ENCODE measurements at places on chromosomes 4 and X.
A peak's percentile ranks its signal among the peaks of the same experiment; 100 is the strongest.

GRCh38 chr4:53601251-53601764 lies 10.0 kb upstream of the LNX1 start:
- peak; percentile 83 for DNase-seq

GRCh38 chr4:2356123-2357069 lies 62.0 kb downstream of the ZFYVE28 start:
- DNase-seq = no peak

- DNase-seq = no peak
Observed at GRCh38 chrX:139875841-139876240, 57.0 kb downstream of the ATP11C start.

GRCh38 chrX:105543283-105543682 lies 279.1 kb upstream of the NRK start:
- DNase-seq = no peak

- no peak for DNase-seq
Observed at GRCh38 chr4:55959655-55960054, 10.9 kb downstream of the CEP135 start.

GRCh38 chr4:5753366-5753765 lies 42.4 kb downstream of the EVC start:
- DNase-seq = no peak

GRCh38 chr4:101334963-101335572 lies 12.3 kb downstream of the PPP3CA start:
- peak; percentile 51 for DNase-seq

GRCh38 chrX:124441971-124442590 lies 95.7 kb downstream of the SH2D1A start:
- DNase-seq = no peak

- no peak for DNase-seq
Observed at GRCh38 chr4:7795983-7796382, 143.7 kb downstream of the AFAP1 start.

DNA sequence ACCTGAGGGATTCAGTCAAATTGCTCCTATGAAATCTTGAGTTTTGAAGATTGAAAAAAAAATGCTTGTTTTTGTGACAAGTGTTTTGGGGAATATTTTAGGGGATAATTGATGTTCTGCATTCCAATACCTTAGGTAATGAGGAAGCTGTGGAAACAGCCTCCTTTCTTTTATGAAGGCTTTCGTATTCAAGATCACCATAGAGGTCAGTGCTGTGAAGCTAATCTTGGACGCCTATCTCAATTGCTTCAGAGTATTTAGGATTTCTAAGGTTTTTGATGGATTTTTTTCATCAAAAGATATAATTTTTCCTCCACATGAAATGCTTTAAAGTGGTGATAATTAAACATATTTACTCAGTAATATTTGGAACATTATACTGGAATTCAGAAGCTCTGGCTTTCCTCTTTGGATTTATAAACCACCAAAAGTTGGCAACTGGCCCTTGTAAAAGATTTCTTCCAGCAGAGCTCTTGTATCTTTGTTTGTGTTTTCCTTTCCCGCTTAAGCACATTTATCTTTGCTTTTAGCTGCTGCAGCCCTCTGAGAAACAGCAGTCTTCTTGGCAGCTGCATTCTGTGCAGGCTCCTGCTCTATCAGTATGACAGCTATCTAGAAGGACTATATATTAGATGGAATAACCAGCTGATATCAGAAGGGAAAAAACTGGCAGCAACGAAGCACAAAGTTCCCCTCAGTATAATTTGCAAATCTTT lies 63.7 kb downstream of the HMGB2 start:
- no peak for DNase-seq

- no peak for DNase-seq
Observed at GRCh38 chr4:163618845-163619244, 124.4 kb downstream of the TMA16 start.

GRCh38 chrX:120791013-120791643 lies 84.5 kb downstream of the CT47B1 start:
- DNase-seq = no peak

GRCh38 chr4:184448821-184449220 lies 25.5 kb downstream of the IRF2 start:
- DNase-seq = no peak

DNA sequence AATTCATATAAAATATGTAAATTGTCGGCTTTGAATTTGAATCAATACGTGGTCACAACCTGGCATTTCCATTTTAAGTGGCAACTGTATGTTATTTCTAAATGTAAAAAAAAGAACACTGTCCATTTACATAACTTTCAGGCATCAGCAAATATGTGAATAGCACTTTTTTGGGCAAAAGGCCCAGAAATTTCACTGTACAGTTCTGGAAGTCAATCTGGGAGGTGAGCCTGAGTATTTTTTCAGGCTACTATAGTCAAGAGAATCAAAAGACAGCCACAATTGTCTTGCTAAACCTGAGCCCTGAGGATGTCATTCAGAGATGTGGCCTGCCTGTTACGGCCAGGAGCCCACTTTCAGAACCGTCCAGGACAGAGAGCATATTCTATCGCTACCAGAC lies 543.9 kb upstream of the MAGEB2 start:
- DNase-seq = no peak

DNA sequence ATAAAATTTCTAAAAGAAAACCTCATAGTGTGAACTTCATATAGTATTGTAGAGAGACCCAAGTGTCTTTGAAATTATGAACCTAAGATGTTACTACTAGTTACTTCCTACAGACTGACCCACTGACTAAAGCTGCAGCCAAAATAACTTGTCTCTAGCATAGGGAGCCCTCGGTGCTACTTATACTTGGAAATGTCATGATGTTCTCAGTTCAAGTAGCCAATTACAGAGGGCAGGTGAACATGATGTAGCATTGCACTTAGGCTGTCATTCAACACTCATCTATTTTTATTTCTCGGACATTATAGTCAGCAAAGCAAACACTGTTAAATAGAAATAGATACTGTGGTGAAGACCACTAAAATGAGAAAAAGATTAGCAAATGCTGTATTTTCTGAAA lies 165.6 kb downstream of the AREG start:
- no peak for DNase-seq

- no peak for DNase-seq
Observed at GRCh38 chr4:168028970-168029597, 63.3 kb upstream of the ANXA10 start.

GRCh38 chr4:86496094-86497080 lies 97.7 kb upstream of the PTPN13 start:
- DNase-seq = no peak

DNA sequence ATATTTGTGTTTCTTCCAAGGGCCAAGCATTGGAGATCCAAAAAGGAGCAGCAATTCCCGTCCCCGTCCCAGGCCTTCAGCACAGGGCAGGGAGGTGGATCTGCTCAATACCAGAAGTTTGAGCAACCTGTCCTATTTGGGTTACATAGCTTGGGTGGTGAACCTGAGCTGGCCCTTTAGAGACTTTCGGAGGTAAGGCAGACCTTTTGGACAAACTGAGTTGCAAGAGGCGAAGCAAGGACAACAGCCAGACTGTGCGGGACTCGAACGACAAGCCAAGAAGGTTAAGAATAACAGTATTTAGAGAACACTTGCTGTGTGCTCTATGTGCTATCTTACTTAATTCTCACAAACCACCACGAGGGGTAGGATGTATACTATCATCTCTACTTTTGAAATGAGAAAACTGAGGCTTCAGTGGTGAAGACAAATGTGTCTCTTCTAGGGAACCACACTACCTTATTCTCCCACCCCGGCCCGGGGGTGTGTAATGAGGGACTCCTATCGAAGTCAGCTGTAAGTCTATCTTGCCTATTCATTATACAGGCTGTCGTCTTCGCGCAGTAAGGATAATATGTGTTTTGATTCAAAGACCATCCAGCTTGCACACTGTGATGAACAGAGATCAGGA lies 1.3 kb downstream of the NOP14 start:
- no peak for DNase-seq

DNA sequence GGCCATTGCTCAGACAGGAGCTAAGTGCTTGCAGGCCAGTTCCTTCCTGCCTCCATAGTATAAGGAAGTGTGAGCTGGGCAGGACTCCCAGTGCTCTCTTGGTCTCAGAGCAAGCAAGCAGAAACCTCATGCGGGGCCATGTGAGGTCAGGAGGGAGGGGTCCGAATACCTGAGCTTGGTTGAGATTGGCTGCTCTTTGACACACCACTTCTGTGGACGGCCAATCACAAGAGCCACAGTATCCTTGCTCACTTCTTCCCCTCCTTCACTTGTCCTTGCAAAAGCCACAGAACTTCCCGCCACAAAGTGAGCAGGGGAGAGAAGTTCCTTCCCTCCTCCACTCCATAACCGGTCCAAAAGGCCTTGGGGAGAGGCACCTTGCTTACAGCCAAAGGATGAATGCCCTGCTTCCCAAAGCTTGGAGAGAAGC lies 56.7 kb downstream of the PRPS1 start:
- no peak for DNase-seq

- DNase-seq = no peak
Observed at GRCh38 chr4:24632011-24632410, 47.7 kb upstream of the DHX15 start.

GRCh38 chr4:173091362-173091761 lies 77.2 kb upstream of the GALNT7 start:
- no peak for DNase-seq

DNA sequence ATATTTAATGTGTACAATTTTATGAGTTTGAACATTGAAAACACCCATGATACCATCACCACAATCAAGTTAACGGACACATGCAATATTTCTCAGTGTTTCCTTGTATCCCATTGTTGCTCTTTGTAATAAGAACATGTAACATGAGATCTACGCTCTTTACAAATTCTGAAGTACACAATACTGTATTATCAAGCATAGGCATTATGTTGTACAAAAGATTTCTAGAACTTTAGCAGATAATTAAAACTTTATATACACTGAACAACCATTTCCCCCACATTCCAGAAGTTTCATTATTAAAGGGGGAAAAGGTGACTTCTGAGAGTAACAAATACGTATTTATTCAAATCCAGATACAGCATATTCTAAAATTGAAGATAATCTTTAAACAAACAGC lies 114.5 kb downstream of the SLC10A7 start:
- no peak for DNase-seq

DNA sequence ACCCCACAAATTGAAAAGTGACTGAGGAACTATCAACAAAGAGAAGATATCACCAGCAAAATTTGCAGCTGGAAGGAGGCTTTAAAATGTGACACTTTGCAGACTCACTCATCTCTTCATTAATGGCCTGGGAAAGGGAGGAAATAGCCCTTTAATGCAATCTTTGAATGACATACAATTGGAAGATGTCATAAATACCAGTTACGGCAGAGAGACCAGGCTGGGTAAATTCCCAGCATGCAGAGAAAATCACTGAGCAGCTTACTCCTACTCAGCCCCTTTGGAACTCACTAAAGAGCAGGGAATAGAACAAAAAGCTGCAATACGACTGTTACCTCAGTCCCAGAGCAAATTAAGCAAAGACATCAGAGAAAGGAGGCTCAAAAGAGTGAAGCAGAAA lies 238.9 kb downstream of the HS3ST1 start:
- DNase-seq = no peak

- no peak for DNase-seq
Observed at GRCh38 chr4:146059151-146059550, 116.4 kb upstream of the LSM6 start.

GRCh38 chr4:28518561-28519165 lies 1658.0 kb downstream of the STIM2 start:
- no peak for DNase-seq

Measured in NCI-H748 treated with DMSO at 0.1 percent for 48 hours (cell line).